D721Med (cell line): ENCODE measurements at places on chromosomes 16 and 17.

- no peak for DNase-seq
These were observed 44.2 kb upstream of the ZNF423 start for GRCh38 chr16:49899991-49900695.

- no peak for DNase-seq
These were observed 37.2 kb upstream of the BCAR1 start for GRCh38 chr16:75288596-75289120.

GRCh38 chr17:38674014-38674748, 576 bp downstream of the EPOP start:
- DNase-seq = no peak

DNA sequence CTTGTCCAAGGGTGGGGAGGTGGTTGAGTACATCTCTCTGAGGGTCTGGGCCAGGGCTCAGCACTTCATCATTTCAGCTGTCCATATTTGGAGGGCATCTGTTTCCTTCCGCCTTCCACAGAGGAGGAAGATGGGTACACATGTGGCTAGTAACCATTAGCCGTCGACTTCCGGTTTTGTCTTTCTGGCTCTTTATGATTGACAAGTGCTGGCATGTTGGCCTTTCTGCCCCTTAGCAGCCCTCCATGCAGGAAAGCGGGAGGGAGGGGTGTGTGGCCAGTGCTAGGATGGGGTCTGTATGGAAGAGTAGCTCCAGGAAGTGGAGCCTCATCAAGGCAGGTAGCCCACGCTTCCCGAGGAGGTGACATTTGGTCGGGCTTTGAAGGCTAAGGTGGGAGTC, 69.6 kb downstream of the RAI1 start:
- DNase-seq = no peak

GRCh38 chr17:9220398-9221146, 199.3 kb downstream of the NTN1 start:
- DNase-seq = no peak
